ENCODE measurements at places on chromosomes 2 and 18.

GRCh38 chr2:147844697-147845410 is at the start of gene ACVR2A:
Gene ACVR2A (plus strand): TSS chr2:147845029. CDS start chr2:147845153, 124 bp downstream.
- peak; percentile 82 for DNase-seq

DNA sequence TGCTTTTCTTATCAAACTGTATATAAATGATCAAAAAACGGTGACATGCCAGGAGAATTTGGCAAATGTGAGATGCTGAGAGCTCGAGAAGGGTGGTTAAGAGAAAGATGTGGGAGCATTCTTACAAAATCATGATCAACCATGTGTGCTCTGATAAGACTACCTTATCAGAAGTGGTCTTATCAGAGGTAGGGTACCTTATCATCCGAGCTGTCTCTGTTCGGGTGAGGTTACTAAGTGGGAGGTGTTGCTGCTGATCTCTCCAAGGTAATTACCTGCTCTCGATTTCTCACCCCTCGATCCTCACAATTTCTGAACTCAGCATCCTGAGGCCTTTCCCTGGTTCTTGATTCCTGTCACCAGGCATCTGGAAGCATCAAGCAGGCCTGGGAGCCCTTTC is 813.0 kb upstream of the ID2 start:
- no peak for DNase-seq

DNA sequence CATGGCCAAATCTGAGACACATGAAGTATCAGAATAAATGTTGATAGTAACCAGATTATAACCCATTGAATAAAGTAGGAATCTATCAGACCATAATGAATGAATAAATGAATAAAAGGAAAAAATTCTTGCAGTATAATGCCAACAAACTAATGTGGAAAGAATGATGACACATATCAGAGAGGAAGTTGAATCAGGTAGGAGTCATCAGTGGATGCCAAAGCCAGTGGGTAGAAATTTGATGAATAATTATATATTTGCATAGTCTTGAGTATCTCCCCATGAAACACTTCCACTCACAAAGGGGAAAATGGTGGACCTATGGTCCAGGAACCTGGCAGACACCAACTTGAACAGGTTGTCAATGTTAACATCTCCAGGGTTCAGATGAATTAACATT is 68.6 kb downstream of the GALNT3 start:
- DNase-seq, result no peak

DNA sequence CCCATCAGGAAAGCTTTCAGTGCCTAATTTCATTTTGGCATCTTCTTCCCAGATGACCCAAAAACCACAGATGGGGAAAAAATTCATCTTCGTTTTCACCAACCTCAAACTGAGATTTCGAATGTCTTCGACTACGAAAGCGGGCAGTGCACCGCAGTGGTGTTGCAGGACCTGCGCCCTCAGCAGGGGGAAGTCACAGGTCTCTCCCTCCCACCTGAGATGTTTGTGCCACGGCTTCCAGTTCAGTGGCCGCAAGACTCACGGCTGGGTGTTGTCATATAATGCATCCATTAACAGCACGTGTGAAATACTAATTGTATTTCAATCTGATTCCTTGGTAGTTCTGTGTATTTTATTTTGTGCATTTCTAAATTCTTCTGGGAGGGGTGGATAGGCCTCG is 66.2 kb upstream of the SALL3 start:
- no peak for DNase-seq

- no peak for DNase-seq
These were observed 85.4 kb downstream of the DYSF start for GRCh38 chr2:71538656-71539265.

DNA sequence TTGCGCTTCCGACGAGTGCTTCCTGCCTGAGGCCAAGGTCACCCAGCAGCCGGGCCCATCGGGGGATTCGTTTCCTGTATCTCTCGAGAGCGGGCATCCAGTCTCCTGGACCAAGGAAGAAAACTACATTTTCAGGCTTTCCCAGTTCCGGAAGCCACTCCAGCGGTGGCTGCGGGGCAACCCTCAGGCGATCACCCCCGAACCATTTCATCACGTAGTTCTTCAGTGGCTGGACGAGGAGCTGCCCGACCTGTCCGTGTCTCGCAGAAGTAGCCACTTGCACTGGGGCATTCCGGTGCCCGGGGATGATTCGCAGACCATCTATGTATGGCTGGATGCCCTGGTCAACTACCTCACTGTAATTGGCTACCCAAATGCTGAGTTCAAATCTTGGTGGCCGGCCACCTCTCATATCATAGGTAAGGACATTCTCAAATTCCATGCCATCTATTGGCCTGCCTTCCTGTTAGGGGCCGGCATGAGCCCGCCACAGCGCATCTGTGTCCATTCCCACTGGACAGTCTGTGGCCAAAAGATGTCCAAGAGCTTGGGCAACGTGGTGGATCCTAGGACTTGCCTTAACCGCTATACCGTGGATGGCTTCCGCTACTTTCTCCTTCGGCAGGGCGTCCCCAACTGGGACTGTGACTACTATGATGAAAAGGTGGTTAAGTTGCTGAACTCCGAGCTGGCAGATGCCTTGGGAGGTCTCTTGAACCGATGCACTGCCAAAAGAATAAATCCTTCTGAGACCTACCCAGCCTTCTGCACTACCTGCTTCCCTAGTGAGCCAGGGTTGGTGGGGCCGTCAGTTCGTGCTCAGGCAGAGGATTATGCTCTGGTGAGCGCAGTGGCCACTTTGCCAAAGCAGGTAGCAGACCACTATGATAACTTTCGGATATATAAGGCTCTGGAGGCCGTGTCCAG is 1.0 kb downstream of the MARS2 start:
- peak; percentile 75 for DNase-seq

All from spleen (tissue), 13 donors.